ENCODE measurements at places on chromosomes 11 and 22.

DNA sequence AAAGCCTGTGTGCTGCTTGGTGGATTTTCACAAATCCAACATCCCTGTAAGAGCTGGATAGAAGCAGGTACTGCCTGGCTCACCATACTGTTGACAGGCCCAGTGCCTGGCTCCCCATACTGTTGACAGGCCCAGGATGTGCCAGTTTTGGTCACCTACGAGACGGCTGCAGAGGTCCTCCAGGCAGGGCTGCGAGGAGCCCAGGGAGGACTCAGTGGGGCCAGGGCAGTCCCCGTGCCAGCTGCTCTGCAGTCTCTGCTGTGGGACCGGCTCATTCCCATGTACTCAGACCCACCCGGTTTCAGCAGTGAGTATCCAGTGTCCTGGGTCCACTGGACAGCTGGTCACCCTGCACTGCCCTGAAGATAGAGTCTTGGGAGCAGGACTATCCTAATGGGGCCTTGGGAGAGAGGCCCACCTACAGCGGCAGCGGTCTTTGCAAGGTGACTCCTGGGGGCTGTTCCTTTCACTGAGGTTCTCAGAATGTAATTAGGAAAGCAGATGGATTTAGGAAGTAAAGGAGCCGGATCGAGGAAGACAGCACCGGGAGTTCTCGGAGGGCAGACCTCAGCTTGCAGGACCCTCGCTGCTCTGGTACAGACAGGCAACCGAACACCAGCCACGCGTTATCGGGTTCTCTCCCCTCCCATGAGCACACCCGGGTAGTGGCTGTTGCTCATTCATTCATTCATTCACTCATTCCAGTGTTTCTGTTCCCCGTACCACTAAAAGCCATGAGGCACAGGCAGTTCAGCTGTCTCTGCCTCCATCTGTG is 106.1 kb downstream of the CTTN start:
- no peak for DNase-seq

DNA sequence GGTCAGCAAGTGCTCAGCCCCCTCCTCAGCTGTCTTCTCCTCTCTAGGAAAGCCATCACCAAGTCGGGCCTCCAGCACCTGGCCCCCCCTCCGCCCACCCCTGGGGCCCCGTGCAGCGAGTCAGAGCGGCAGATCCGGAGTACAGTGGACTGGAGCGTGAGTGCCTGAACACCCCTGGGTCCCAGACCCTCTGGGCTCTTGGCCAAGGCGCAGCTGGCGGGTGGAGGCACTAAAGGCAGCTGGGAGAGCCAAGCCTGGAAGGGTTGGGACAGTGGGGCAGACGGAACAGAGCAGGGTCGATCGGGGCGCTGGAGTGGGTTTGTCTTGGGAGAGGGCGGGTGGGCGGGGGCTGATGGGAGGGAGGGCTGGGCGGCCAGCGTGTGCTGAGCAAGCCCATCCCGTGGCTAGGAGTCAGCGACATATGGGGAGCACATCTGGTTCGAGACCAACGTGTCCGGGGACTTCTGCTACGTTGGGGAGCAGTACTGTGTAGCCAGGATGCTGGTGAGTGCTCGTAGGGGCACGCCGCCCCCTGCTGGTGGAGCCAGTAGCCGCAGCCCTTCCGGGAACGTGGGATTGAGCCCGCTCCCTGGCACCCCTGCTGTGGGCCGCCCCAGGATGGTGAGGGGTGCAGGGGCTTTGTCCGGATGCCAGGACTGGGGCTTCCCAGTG is 14.1 kb upstream of the MDK start:
- no peak for DNase-seq

DNA sequence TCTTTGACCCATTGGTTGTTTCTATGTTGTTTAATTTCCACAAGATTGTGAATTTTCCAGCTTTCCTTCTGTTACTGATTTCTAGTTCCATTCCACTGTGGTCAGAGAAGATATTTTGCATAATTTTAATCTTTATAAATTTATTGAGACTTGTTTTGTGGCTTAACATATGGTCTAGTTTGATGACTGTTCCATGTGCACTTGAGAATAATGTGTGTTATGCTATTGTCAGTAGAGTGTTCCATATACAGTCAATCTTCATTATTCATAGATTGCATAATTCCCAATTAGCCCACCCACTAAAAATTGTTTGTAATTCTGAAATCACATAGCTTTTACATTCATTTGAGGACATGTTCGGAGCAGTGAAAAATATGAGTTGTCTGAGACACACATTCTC is 346.1 kb upstream of the DDI1 start:
- DNase-seq: no peak

DNA sequence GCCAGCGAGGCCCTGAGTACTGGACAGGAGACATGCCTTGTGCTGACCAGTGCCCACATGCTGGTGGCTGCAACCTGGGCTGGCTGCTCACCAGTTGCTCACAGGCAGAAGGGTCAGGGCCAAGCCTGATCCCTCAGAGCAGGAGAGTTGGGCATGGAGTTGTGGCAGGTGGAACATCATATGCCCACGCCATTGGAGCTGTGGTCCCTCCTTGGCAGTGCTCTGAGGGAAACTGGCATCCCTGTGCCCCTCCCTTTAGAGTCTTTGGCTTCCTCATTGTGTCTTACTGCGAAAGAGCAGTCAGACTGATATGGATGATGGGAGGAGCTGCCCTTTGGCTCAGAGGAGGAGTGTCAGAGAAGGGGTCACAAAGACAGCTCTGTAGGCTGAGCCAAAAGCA is 3.1 kb upstream of the MYEOV start:
- no peak for DNase-seq

GRCh38 chr11:81839016-81839415 is 894.6 kb downstream of the FAM181B start:
- DNase-seq: no peak

DNA sequence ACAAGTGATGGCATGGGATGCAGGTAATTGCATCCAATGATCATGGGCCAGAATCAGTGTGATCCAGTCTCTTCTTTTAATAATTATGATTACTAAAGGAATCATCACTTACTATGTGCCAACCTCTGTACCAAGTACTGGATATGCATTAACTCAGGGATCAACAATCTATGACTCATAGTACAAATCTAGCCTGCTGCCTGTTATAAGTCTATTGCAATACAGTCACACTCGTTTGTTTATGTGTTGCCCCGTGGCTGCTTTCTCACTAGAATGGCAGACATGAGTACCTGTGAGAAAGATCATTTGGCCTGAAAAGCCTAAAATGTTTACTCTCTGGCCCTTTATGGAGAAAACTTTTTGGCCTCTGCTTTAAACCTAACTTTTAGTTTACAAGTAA is 45.0 kb downstream of the OR6Q1 start:
- DNase-seq: no peak

DNA sequence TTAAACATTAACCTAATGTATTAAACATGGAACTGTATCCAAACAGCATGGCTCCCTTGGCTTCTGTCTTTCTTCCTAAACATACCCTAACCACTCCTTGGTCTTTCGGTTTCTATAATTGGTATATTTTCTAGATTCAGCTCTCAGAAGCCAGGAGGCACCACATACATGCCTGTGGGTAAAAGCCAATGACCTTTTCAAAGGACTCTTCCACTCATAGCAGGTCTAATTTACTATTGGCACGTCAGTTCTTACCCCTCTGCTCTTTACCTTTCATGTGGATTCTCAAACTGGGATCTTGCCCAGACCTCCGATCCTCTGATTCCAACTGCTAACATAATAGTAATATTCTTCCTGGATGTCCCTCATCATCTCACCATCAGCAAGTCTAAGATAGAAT is 835.1 kb downstream of the NTM start:
- no peak for DNase-seq

DNA sequence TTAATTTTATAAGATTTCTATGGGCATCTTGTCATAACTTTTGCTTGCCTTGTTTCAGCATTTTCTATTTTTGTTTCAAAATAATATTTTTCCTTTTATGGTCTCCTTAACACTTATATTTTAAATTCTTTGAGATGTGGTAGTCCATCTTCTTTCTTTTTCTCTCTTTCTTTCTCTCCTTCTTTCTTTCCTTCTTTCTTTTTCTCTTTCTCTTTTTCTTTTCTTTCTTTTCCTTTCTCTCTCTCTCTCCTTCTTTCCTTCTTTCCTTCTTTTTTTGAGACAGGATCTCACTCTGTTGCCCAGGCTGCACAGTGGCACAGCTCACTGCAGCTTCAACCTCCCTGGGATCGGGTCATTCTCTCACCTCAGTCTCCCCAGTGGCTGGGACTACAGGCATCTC is 36.1 kb upstream of the OR10G7 start:
- no peak for DNase-seq

DNA sequence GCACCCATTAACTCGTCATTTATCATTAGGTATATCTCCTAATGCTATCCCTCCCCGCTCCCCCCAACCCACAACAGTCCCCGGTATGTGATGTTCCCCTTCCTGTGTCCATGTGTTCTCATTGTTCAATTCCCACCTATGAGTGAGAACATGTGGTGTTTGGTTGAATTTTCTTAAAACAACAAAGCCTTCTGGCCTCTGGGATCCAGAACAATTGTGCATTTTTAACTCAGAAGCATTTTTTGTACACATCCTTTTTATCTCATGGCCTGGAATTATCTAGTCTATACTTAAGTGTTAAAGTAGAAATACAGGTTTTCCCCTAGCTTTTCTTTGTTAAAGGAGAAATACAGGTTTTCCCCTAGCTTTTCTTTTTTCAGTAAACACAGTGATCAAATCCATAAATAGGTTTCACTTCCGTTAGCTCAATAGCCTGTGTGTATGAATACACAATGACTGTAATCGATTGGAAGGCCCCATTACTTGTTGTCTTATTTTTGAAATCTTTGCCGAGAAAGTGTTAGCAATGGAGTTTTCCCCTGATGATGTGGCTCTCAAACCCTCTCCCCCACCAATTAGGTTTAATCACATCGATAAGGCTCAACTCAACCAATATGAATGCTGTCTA is 125.6 kb upstream of the PITPNB start:
- no peak for DNase-seq

DNA sequence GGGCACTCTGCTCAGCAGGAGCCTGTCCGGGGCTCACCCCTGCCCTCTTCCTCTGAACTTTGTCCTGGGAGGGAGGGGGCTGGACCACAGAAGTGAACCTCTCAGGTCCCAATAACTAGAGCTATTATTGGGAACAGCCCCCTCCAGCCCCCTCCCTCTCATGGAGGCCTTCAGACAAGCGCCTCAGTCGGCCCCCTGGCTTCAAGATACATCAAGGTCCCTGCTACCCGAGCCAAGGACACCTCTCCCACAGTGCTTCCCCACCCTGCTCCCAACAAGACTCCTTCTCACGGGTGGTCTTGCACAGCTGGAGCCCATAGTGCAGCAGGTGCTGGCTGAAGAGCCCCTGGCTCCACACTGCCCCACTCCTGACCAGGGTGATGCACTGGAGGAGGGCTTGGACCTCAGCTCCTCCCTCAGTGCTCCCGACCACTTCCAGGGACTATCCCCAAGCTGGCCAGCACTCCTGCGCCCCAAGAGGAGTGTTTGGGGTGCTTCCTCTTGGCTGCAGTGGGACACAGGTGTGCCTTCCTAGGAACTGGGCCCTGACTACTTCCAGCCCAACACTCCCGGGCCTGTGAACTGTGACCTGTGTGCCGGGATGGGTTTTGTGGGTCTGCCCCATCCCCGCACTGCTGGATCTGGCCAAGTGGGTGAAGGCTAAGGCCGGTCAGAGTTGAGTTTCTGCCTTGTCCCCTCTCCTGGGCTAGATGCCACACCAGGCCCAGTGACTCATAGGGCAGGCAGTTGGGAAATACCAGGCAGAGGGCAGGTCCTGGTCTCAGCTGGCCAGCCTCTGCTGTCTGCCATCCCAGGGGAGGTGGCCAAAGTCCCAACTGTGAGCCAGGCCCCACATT is 2.2 kb downstream of the PNPLA2 start:
- no peak for DNase-seq

DNA sequence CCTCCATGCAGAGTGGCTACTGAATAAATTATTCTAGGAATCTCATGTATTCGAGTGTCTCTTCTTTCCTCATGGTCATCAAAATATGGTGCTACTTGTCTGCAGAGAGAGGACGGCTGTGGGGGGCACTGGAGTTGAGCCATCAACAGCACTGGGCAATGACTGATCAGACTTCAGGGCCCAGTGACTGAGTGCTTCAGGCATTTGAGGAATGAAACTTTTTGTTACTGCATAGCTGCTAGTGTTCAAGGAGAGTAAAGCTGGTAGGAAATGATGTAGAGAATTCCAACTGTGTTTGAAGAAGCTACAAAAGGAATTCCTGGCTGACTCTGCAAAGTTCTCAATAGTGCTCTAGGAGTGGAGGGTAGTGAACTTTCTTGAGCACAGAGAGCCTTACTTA is 277.7 kb downstream of the CADM1 start:
- DNase-seq: no peak

DNA sequence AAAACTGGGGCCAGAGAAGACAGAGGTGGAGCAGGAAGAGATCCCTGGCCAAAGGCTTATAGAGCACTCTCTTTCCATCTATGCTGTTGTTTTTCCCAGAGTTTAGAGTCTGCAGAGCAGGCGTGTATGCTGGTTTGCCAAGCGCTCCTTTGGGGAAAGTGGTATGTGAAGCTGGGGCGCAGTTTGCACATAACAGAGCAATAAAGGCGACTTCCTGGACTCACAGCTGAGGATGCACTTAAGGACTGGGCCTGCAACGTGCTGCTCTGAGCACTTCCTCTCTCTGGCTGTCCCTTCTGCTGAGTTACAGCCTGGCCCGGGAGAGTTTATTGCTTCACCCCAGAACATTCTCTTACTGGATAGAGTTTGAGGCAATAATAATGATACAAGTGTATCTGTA is 41.7 kb downstream of the THAP12 start:
- no peak for DNase-seq

DNA sequence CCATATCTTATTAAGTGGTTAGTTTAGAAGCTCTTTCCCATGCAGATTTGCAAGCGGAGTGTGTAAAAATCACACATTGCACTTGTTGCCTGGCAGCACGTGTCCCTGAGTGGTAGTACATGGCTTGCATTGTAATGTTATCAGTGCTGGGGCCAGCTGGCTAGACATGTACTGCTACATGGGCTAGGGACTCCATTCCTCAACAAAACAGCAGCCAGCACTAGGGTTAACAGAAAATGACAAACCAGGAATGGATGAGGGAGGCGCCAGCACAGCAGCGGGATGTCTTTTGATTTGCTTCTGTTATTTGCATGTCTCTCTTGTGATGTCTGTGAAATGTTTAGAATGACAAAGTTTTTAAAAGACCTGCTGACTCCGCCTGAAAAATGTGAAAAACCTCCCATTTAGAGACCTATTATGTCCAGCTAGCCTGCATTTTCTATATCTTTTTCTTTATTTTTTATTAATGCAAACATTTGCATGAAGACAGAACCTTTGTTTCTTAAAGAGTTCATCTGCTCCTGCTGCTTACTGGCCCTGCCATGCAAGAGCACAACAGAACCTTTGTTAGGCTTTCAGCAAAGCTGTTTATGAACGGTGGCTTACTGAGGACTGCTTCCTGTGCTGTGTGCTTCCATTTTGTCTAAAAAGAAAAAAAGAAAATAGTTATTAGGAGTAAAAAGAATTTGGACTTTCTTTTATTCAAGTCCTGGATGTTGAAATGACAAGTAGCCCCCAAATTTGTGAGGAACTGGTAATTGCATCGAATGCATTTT is 40.7 kb downstream of the CSTPP1 start:
- no peak for DNase-seq

- no peak for DNase-seq
Observed at GRCh38 chr11:122717264-122717867, 61.8 kb downstream of the UBASH3B start.

GRCh38 chr22:47153854-47154525 is 391.5 kb downstream of the TBC1D22A start:
- DNase-seq: no peak

- no peak for DNase-seq
Observed at GRCh38 chr11:35237860-35238715, 99.1 kb downstream of the CD44 start.
